ENCODE measurements at places on chromosomes 4 and X.

- peak; percentile 60 for DNase-seq
These were observed 213.1 kb upstream of the MID1 start for GRCh38 chrX:10833299-10834169.

DNA sequence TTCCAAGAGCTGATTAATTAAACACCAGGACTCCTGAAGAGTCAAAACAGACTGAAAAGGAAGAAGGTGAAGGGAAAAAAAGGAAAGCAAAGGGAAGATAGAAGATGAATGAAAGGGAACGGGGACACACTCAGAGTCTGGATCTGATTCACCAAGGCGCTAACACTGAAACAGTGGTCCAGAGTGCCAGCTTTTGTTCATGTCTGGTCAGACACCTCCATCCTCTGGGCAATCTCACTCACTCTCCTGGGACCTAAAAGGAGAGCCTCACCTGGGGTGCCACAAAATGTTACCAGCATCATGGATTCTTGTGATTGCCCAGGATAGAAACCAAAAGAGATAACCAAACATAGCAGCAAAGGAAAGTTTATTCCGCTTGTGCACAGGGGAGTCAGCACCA is 120.3 kb upstream of the AFF2 start:
- no peak for DNase-seq

- no peak for DNase-seq
These were observed 77.8 kb downstream of the SORBS2 start for GRCh38 chr4:185734214-185734613.

DNA sequence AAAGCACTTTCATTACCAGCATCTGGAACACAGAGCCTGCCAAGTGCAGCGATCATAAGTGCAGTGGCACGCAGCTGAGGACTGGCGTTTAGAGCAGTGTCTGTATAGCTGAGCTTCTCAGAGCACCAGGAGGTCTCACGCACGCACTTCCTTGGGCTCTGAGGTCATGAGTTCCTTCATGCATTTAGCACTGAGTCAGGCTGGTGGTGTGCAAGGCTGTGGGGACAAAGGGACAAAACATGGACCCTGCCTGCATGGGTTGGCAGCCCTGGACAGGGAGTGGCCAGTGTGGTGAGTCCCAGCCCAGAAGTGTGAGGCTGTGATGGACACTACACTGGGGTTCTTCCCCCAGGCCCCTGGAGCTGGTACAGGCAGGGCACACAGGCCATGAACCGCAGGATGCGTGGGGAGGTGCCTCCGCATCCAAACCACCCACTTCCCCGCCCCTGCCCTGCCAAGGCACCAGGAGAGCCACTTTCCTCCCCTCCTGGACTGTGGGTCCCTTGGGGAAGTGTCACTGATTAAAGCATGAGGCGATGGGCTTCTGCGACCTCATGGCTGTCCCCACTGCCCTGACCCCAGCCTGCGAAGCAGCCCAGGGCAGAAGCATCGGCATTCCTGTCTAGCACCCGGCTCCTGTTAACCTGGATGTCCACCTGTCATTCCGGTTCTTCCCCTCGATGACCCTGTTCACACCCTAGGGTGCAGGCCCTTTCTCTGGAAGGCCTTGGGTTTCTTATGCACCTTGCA is 37.2 kb upstream of the GPR78 start:
- DNase-seq = no peak

DNA sequence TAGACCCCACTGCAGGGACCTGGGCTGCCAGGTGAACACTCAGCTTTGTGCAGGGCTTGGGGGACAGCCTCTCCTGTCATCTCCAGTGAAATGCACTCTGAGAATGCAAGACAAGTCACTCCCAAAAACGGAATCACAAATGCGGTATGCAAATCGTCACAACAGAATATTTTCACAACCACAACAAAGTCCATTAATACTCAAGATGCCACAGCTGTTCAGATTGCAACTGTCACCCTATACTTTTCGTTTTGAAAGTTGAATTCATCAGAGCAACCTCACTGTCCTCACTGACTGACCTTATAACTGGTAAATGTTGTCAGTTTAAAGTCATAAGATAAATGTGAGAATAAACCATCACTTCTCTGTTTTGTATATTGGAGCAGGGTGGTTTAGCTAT is 16.6 kb downstream of the JAKMIP1 start:
- DNase-seq = no peak

GRCh38 chr4:143728166-143728565 is 27.7 kb upstream of the FREM3 start:
- DNase-seq = peak; percentile 46

DNA sequence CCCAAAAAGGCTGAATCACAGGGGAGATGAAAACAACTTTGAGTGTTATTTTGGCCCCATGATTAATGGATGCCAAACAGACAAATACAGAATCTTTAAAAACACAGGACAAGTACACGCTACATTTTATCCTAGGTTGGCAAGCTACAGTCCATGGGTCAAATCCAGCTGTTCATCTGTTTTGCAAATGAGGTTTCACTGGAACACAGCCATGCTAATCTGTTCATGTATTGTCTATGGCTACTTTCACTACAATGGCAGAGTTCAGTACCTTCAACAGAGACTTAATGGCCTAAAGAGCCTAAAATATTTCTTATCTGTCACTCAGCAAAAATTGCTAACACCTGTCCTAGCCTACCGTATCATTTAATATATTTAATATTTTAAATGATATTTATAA is 1548.5 kb upstream of the IGFBP7 start:
- DNase-seq = no peak

DNA sequence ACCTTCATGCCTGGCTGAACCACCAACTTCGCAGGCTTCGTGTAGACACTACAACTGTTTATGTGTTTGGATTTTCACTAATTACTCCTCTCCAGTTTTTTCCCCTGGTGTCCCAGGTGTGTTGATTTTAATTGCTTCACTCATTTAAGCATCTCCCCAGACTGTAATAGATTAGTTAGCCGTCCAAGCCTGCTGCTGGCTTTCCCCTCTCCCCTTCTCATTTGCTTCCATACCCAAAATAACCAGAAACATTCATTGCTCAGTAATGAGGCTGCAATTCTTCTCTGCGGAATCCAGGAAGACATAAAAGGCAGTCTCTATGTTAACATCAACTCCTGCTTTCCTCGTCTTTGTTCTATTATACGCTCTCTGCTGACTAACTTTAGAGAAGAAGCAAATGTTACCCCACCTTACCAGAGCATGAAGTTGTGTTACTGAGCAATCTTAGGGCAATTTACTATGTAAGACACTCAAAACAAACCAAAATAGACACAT is 37.9 kb upstream of the SCRG1 start:
- peak; percentile 55 for DNase-seq

DNA sequence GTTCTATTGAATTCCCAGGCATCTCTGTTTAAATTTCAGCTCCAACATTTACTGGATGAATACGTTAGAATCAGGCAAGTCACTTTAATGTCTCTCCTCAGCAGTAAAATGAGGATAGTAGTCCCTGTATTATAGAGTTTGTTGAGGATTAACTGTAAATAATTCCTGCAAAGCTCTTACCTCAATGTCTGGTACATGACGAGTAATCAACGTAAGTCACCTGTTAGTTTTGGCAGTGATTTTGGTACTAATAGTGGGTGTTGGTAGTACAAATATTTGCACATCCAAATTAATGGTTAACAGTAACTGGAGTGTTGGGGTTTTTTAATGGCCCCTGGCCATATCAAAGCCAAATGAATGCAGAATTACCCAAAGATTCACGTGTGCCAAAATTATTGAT is 189.8 kb upstream of the GALNT7 start:
- no peak for DNase-seq

GRCh38 chr4:152735396-152735859 is 44.1 kb downstream of the TIGD4 start:
- peak; percentile 41 for DNase-seq

DNA sequence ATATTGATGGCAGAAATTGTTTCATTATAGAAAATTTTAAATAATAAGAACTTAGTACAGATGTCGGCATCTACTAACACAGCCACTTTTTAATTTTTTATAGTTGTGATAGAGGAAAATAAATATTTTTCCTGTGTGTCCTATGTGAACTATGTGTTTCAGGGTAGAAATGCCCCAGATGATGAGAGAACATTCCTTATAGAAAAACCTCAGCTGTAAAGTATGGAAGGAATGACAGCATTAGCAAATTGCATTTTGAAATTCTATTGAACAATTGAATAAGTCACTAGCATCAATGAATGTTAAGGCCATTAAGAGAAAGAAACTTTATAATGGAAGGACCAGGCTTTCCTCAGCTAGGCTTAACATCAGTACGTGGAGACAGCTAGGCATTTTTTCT is 149.2 kb downstream of the CFAP299 start:
- no peak for DNase-seq

- DNase-seq = no peak
These were observed 327.5 kb upstream of the FRG1 start for GRCh38 chr4:189613207-189613606.

GRCh38 chr4:176380352-176381157 is 60.8 kb downstream of the SPCS3 start:
- no peak for DNase-seq

DNA sequence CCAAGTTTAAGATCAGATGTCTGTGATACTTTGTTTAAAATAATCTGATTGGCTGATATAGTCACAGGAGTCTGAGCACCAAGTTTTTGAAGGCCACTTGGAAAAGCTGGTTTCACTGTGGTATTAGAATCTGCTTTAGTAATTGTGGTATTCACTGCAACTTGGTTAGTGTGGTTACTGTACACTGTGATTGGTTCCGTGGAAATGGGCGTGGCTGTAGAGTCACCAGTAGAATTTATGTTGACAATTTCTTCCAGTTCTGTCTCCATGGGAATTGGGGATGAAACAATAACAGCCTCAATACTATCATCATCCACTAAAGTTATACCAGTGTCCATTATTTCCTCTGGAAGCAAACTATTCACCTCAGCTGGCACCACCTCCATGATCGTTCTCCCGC is 26.2 kb downstream of the LIN54 start:
- DNase-seq = peak; percentile 67

DNA sequence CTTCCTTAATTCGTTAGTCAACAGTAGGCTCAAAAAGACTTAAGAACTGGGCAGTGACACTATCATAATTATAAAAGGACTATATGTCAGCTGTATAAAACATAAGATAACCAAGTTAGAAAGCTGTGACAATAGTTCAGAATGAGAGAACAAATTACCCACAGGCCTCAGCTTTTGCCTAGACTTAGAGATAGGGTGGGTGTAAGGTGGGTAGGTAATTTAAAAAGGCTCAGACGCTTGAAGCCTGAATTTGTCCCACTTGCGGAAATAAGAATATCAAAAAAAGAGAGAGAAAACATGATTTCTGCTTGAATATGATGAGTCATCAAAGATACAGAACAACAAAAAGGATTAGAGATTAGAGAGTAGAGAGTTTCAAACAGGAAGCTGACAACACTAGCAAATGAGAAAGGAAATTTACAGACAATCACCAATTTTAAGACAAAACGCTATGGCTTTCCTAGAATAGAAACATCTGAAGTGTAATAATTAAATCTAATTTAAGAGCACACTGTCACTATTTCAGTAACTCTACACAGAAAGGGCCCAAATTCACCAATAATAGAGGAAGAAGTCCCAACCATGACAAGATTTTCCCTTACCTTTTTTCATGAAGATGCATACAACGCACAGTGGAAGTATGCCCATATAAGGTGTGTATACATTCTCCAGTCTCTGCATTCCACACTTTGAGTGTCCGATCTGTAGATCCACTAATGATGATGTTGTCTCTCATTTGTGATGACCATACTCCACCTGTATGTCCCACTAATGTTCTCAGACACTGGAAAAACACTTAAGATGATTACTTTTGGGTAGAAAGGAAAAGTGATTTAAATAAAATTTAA is 208.1 kb downstream of the FBXW7 start:
- no peak for DNase-seq

GRCh38 chrX:134671294-134671693 is 13.0 kb upstream of the PLAC1 start:
- DNase-seq = no peak

DNA sequence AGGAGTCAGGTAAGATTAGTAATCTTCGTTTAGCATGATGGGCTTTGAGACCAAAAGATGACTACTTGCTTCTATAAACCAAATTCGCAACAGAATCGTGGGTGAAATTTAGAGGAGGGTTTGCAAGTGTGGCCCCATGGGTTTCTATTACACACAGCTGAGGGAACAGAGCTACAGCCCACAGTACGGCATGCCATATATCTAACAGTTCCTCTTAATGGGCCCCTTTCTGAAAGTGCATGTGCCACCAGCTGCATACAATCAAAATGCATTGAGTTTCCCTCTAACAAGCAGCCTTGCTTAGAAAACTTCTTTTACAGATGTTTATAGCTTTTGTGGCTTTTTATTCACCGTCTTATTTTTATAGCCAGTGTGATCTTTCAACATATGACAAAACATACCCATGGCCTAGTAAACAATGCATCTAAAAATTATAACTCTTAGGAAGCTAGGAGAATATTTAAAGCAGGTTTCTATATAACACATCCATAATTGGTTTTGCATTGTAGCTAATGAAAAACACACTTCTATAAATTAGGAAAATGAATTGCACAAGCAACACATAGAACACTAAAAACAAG is 202.1 kb downstream of the PRDM5 start:
- no peak for DNase-seq

DNA sequence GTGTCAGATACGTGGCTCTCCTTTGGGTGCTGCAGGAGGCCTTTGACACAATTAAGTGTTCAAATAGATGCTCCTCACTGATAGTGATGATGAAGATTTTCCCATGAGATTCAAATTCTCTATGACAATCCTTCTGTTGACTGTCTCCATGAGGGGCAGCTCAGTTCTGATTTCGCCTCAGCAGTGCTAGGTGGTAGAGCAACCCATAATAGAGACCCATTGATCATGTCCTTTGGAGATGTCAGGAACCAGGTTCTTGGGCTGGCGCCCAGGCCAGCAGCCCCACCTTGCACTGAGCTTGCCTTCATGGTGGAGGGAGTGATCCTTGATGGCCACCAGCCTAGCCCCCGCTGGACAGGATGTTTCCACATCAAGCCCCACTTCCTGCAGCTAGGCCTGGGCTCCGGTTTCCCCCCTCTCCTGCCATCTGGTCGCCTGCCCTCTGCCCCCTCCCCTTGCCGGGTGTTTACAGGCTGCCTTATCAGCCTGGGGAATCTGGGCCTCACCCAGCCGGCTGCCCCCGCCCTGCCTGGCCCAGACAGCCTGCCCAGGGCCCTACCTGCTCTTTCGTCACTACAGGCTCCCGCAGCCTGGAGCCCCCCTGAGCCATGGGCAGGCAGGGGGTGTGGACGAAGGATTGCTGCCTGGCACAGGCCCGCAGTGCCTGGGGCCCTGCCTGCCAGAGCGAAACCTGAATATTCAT is 12.6 kb downstream of the ELF4 start:
- DNase-seq = no peak

GRCh38 chrX:153832728-153833127 is 2.4 kb upstream of the PDZD4 start:
- DNase-seq = no peak

DNA sequence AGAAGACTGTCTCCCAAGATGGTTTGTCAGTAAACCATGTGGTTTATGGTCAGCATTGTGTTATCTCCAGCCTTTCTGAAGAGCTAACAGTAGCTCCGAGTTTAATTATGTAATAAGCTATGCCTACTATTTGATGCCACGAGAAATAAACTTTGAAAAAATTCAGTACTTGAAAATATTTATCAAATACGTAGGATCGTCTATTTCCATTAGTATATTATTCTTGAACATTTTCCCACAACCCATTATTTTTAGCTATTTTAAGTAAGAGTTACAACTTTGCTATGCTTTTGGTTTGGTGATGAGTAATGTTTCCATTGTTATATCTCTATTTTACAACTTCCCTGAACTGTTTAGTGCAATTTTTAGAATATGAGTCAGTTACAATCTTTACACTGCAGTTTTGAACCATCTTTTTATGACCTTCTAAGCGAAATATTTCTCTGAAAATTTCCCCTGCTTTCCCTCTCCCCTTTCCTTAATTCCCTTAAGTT is 44.5 kb upstream of the TRIM2 start:
- DNase-seq = peak; percentile 49

GRCh38 chr4:172997856-172998255 is 170.8 kb upstream of the GALNT7 start:
- no peak for DNase-seq
